ENCODE measurements at places on chromosomes 11 and 22.

DNA sequence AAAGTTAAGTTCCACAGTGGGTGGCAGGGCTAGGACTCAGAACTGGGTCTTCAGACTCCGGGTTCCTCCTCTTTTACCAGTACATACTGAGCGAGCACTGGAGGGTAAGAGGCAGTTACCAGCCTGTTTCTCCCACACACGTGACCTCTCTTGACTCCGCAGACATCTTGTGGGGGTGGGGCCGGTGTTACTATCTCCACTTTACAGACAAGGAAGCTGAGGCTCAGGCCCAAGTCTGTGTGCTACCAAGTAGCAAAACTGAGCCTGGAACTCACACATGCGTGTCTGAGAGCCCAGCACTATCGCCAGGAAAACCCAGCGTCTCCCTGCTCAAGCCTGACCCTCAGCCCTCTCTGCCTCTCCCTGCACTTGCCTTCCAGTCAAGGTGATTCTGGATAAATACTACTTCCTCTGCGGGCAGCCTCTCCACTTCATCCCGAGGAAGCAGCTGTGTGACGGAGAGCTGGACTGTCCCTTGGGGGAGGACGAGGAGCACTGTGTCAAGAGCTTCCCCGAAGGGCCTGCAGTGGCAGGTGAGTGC is 16.0 kb upstream of the SMIM35 start:
- DNase-seq, result no peak
- no peaks in the 10 kb centered on the region for H3K27me3 ChIP-seq
- no peak overlapping the region for H3K27ac ChIP-seq
- H3K4me3 ChIP-seq, result no peak overlapping the region

GRCh38 chr11:2766166-2766565 is 66.4 kb upstream of the KCNQ1OT1 start:
- DNase-seq, result peak; percentile 11
- H3K36me3 ChIP-seq, result no peaks in the 10 kb centered on the region
- no peak overlapping the region for H3K4me3 ChIP-seq

DNA sequence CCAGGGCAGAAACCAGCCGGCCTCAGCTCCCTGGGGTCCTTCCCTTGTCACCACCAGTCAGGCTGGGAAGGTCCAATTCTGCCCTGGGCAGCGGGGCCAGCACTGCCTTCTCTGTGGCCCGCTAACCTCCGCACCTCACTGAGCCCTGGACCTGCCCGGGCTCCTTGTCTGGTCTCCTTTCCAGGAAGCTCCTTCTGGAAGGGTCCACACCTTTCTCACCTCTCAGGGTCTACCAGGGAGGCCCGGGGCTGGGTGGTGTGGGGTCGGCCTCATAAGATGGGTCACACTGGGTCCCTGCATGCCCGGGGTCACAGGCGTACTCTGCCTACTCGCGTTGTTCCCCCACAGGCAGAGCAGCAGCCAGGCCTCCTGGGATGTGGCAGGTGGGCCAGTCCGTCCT is 69.0 kb downstream of the WNT7B start:
- no peaks in the 10 kb centered on the region for H3K27me3 ChIP-seq
- H3K36me3 ChIP-seq, result no peaks in the 10 kb centered on the region
- DNase-seq, result no peak
- H3K27ac ChIP-seq, result no peak overlapping the region

DNA sequence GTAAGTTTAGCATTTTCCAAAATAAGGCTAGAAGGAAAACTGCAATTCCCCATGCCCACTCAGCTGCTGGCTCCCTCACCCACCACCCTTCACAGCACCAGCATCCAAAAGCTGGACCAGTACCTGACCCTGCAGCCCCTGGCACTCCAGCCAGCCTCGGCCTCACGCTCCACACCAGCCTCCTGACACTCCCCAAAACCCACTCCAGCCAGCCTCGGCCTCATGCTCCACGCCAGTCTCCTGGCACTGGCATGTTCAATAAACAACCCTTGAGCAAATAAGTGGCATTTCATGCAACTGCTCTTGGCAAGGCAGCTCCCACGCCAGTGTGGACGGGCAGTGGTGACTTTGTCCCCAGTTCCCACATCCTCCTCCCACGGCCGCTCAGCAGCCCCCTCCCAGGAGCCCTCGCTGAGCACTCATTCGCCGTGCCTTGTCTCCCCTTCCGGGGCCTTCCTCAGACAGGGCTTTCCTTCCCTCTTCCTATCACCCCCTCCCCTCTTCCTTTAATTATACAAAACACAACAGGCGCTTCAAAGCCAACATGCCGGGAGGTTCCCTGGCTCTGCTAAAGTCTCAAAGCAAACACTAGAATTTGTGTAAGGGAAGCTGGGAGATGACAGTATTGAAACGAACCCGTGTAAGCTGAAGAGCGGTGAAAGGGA is 6.8 kb downstream of the TOLLIP start:
- no peaks in the 10 kb centered on the region for H3K27me3 ChIP-seq
- H3K36me3 ChIP-seq, result no peaks in the 10 kb centered on the region
- DNase-seq, result no peak
- no peak overlapping the region for H3K27ac ChIP-seq

- peaks cover 25% of the 10 kb centered on the region for H3K4me1 ChIP-seq
- DNase-seq, result no peak
- no peak overlapping the region for H3K27ac ChIP-seq
- peaks cover 15% of the 10 kb centered on the region for H3K27me3 ChIP-seq
- no peaks in the 10 kb centered on the region for H3K36me3 ChIP-seq
- H3K4me3 ChIP-seq, result no peak overlapping the region
Observed at GRCh38 chr11:46337626-46338345, 9.5 kb upstream of the DGKZ start.

DNA sequence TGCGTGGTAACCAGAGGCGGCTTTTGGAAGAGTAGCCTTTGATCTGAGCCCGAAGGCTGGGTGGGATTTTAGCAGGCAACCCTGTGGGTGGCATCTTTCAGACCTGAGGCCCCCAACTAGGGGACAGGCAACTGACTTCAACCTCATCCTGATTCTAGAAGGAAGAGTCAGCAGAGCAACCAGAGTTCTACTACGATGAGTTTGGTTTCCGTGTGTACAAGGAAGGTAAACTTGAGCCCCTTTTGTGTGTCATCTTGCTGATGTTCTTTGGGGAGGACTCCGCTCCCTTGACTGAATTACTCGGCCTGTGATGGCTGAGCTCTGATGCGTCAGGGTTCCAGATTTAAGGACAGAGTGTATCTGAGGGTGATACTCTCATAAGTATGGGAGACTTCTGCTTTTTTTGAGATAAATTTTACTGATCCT is 31.6 kb downstream of the SGSM3 start:
- H3K27ac ChIP-seq, result no peak overlapping the region
- no peaks in the 10 kb centered on the region for H3K27me3 ChIP-seq
- no peak for DNase-seq
- H3K4me1 ChIP-seq, result no peaks in the 10 kb centered on the region
- H3K4me3 ChIP-seq, result no peak overlapping the region
- peaks cover 53% of the 10 kb centered on the region for H3K36me3 ChIP-seq

DNA sequence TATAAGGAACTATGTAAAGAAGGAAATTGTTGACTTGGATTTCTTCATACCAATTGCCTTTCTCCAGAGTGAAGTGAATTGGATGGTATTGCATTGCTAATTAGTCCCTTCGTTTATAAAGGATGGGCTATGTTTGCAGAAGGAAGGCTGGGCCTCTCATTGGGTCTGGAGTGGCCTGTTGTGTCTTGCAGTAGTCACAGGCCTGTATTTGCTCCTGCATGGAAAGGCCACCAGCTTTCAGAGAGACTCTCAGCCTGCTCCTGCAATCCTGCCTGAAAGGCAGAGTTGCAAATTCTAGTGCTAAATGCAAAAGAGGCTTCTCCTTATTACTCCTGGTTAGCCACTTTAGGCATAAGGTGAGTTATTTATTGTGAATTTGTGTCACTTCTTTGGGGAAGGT is 103.8 kb downstream of the EXT2 start:
- no peak for DNase-seq
- no peaks in the 10 kb centered on the region for H3K27me3 ChIP-seq
- H3K4me3 ChIP-seq, result no peak overlapping the region

- H3K27me3 ChIP-seq, result no peaks in the 10 kb centered on the region
- H3K4me3 ChIP-seq, result no peak overlapping the region
- peaks cover 4% of the 10 kb centered on the region for H3K4me1 ChIP-seq
- no peak for DNase-seq
Observed at GRCh38 chr11:106724293-106724892, 293.9 kb downstream of the GUCY1A2 start.

DNA sequence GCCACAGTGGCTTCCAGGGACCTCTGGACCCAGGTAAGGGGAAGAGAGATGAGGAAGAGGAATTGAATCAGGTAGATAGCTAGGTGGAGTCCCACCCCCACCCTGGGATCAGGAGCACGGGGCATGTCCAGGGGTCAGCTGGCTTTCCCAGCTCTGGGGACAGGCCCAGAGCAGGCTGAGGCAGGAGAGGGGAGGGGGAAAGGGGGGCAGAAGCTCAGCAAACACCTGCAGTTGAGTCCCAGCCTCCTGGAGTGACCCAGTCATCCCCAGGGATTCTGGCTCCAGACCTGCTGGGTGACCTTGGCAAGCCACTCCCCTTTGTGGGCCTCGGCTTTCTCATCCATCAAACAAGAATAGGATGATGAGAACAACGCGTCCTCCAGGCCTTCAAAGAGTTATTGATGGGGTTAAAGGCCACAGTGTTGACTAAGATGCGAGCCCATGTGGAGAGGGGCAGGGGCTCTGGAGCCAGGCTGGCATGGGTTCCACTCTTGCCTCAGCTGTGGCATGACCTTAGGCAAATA is 16.0 kb downstream of the STARD10 start:
- peak overlapping the region; percentile 89 for H3K27ac ChIP-seq
- no peaks in the 10 kb centered on the region for H3K27me3 ChIP-seq
- peaks cover 68% of the 10 kb centered on the region for H3K4me1 ChIP-seq
- H3K4me3 ChIP-seq, result no peak overlapping the region
- DNase-seq, result peak; percentile 89

GRCh38 chr22:31344256-31344577 is 1.9 kb downstream of the PATZ1 start:
- H3K4me1 ChIP-seq, result peaks cover 36% of the 10 kb centered on the region
- no peak for DNase-seq
- H3K27me3 ChIP-seq, result no peaks in the 10 kb centered on the region

- no peak for DNase-seq
- no peaks in the 10 kb centered on the region for H3K4me1 ChIP-seq
- no peak overlapping the region for H3K4me3 ChIP-seq
- H3K27me3 ChIP-seq, result no peaks in the 10 kb centered on the region
Observed at GRCh38 chr22:21622919-21623647, 6.7 kb downstream of the YDJC start.

Data from adrenal gland (tissue), 19 donors.